ENCODE measurements at places on chromosomes 7 and 10.

GRCh38 chr10:88538048-88538447 is 45.1 kb downstream of the RNLS start:
- DNase-seq = no peak

- no peak for DNase-seq
Observed at GRCh38 chr10:47359101-47359500, 10.9 kb downstream of the RBP3 start.

- DNase-seq = no peak
Observed at GRCh38 chr7:74312418-74313028, 23.3 kb downstream of the CLIP2 start.

GRCh38 chr7:96784597-96784996 is 75.0 kb upstream of the SEM1 start:
- DNase-seq = no peak

GRCh38 chr10:46226900-46227558 is 59.8 kb upstream of the ANTXRL start:
- DNase-seq = no peak
